ENCODE measurements at places on chromosomes 12 and 14.

DNA sequence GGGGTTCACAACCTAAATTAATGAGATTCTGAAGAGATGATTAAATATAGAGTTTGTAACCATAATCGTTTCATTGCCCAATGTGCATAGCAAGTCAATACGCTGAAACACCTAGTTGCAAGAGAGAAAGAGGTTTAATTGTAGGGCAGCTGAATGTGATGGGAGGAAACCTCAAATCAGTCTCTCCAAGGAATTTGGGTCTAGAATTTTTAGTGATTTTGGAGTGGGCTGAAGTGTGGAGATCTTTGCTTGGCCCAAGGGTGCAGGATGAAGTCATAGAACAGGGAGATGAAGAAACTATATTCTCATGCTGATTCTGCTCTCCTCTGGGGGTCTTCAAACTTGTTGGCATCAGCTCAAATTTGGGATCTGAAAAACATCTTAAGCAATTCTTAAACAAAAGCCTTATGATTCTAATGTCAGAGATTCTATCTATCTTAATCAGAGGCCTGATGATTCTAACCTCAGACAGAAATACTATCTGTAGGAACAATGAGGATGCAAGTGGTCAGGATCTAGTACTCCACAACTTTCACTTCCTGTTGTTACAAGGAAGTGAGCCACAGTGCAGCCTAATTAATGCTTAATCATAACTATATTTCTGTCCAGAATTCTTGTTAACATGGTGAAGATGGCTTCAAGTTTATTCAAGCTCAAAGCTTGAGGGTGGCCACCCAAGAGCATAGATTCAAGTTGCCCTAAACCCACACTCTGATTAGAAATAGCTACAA, 80.2 kb upstream of the FUT8 start:
- H3K27me3 ChIP-seq: no peaks in the 10 kb centered on the region
- no peak for DNase-seq
- H3K36me3 ChIP-seq: no peaks in the 10 kb centered on the region
- H3K4me1 ChIP-seq: peaks cover 22% of the 10 kb centered on the region

DNA sequence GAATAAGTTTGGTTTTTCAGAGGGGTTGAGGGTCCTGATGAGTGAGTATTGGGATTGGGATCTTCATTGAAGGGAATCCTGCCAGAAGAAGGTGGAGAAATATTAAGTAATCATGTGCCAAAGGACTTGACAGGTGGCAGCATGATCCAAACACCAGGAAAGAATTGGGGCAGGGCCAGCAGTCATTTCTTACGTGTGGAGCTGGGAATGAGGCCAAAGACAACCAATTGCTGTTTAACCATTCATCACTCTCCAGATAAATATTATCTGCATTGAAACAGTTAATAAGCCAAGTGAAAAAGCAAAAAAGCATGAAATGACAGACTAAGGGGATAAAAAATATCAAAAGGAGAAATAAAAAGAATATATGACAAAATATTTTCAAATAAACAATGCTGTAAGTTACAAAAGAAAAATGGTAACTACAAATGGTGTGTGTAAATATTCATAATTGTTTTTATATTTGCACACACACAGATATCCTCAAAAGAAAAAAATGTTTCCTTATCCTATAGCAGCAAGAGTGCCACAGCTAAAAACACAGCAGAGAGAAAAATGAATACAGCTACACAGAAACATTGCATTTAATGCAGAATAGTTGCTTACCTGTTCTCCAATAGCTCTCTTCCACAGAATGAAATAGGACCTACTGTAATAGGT, 26.2 kb downstream of the C2CD5 start:
- H3K27ac ChIP-seq: no peak overlapping the region
- peak; percentile 15 for DNase-seq
- peaks cover 12% of the 10 kb centered on the region for H3K36me3 ChIP-seq
- H3K4me3 ChIP-seq: no peak overlapping the region
- no peaks in the 10 kb centered on the region for H3K4me1 ChIP-seq
- no peaks in the 10 kb centered on the region for H3K27me3 ChIP-seq

- no peaks in the 10 kb centered on the region for H3K4me1 ChIP-seq
- H3K36me3 ChIP-seq: no peaks in the 10 kb centered on the region
- H3K27me3 ChIP-seq: no peaks in the 10 kb centered on the region
Measured at GRCh38 chr12:125282921-125283320, 217.7 kb downstream of the AACS start.

DNA sequence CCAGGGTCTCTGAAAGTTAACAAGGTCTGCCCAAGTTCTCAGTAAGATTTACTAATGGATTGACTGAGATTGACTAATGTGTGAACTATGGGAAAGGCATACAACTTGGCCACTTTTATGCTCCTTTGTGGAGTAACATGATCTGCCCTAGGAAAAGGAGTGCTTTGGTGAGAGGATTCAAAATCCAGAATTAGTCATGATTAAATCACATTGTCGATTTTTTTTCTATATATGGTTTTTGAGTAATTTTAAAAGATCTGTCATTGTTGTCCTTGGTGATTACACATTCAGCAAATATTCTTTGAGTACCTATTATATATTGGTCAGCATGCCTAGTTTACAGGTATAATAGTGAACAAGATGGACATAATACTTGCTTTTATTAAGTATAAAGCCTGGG, 147.7 kb upstream of the SYT10 start:
- H3K4me1 ChIP-seq: no peaks in the 10 kb centered on the region
- no peaks in the 10 kb centered on the region for H3K27me3 ChIP-seq
- H3K36me3 ChIP-seq: no peaks in the 10 kb centered on the region
- no peak for DNase-seq
- no peak overlapping the region for H3K4me3 ChIP-seq

GRCh38 chr12:58029260-58029659, 87.9 kb downstream of the ATP23 start:
- DNase-seq: no peak
- H3K4me3 ChIP-seq: no peak overlapping the region
- no peaks in the 10 kb centered on the region for H3K36me3 ChIP-seq
- H3K4me1 ChIP-seq: no peaks in the 10 kb centered on the region
- H3K27me3 ChIP-seq: no peaks in the 10 kb centered on the region

- no peak overlapping the region for H3K27ac ChIP-seq
- no peak overlapping the region for H3K4me3 ChIP-seq
- DNase-seq: no peak
- no peaks in the 10 kb centered on the region for H3K27me3 ChIP-seq
Measured at GRCh38 chr12:68825569-68826217, 17.7 kb downstream of the MDM2 start.

GRCh38 chr14:90676912-90677311, 139.3 kb downstream of the TTC7B start:
- H3K27me3 ChIP-seq: no peaks in the 10 kb centered on the region
- DNase-seq: peak; percentile 66
- H3K4me1 ChIP-seq: peaks cover 18% of the 10 kb centered on the region
- H3K27ac ChIP-seq: no peak overlapping the region
- peaks cover 4% of the 10 kb centered on the region for H3K36me3 ChIP-seq

DNA sequence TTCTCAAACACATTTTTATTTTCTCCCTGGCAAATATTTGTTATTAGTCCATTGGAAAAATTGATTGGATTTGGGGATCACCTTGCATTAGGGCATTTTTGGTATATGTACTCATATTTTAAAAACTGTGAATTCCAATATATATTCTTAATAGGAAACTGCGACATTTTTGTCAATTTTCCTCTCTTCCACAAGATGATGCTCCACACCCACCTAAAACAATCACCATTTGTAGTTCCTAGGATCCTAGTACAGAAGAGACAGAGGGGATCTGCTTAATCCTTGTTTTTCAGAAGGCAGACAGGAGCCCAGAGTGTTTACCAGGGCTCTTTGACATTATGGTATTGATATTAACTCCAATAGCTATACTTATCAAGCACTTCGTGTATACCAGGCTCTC, 22.8 kb upstream of the OASL start:
- H3K4me3 ChIP-seq: no peak overlapping the region
- peak; percentile 13 for DNase-seq
- H3K4me1 ChIP-seq: no peaks in the 10 kb centered on the region
- no peaks in the 10 kb centered on the region for H3K36me3 ChIP-seq
- no peak overlapping the region for H3K27ac ChIP-seq

GRCh38 chr12:22083167-22083566, 37.1 kb downstream of the CMAS start:
- DNase-seq: peak; percentile 35
- H3K4me1 ChIP-seq: no peaks in the 10 kb centered on the region
- H3K27me3 ChIP-seq: no peaks in the 10 kb centered on the region
- H3K4me3 ChIP-seq: no peak overlapping the region
- H3K36me3 ChIP-seq: no peaks in the 10 kb centered on the region

GRCh38 chr12:107320929-107321631, 227.7 kb upstream of the CRY1 start:
- H3K27ac ChIP-seq: no peak overlapping the region
- peaks cover 9% of the 10 kb centered on the region for H3K27me3 ChIP-seq
- DNase-seq: peak; percentile 26
- H3K4me3 ChIP-seq: peak overlapping the region; percentile 35

- no peak overlapping the region for H3K4me3 ChIP-seq
- DNase-seq: peak; percentile 11
- no peaks in the 10 kb centered on the region for H3K36me3 ChIP-seq
- no peaks in the 10 kb centered on the region for H3K4me1 ChIP-seq
Measured at GRCh38 chr12:118544569-118544968, 168.2 kb downstream of the SUDS3 start.

All from IMR-90 (cell line).